Memory B cell (primary cell): ENCODE measurements at places on chromosomes 1 and 21.

- no peak for DNase-seq
These were observed 52.0 kb upstream of the TMPRSS2 start for GRCh38 chr21:41559658-41560631.

- no peak for DNase-seq
These were observed 176.1 kb downstream of the BRINP2 start for GRCh38 chr1:177346790-177347359.

DNA sequence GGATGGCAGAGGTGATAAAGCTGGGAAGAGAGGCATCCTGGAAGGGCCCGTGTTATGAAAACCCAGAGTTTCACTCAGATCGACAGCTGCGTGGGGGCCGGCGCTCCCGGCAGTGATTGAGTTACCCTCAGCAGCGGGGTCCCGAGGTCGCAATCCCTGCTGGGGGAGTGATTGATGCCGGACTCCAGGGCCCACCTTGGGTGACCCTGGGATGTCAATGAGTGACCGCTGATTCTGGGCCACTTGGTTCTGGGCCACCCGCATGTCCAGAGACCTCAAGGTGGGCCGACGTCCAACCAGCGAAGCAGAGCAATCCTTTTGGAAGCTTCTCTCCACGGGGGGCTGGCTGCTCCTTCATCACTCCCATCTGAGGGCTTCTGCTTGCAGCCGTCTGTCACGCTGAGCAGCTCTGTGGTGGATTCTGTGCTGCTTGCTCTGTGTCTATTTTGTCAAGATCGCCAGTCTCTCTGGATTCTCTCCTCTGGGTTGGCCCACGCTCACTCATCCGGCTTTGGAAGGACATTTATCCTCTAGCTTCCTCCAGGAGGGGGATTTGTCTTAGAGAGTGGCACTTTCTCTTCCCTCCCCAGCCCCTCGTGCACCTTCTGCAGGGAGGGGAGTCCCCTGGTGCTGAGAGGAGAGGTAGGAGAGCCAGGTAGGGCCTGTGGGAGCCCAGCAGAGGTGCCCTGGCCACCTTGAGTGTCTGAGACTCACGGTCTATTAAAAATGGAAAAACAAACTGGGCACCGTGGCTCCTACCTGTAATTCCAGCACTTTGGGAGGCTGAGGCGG is 110.9 kb upstream of the C1orf174 start:
- no peak for DNase-seq

GRCh38 chr1:117188816-117189437 is 21.8 kb downstream of the VTCN1 start:
- DNase-seq, result no peak

DNA sequence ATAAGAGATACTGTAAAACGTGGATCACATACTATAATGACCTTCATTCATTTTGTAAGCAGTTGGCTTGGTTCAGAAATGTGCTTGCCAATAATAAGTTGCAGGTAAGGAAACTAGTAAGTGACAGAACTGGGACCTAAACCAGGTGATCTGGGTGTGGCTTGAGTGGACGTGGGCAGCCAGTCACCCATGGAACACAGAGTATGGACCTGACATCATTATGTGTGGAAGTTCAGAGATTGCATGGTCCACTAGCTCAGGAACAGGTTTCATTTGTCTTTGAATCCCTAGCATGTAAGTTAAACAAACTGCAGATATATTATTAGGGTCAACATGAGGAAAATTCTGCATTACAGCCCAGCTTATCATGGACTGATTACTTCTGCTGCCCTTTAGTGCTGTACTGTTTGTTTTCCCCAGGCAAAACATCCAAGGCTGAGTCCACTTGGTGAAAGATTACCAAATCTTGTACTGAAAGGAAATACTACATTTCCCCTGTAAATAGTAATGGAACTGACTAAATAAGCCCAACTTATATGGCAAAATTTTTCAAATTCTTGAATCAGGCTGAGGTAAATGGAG is 327.3 kb upstream of the SGIP1 start:
- DNase-seq, result no peak

- DNase-seq, result no peak
These were observed 51.4 kb upstream of the C8B start for GRCh38 chr1:57017200-57017599.

DNA sequence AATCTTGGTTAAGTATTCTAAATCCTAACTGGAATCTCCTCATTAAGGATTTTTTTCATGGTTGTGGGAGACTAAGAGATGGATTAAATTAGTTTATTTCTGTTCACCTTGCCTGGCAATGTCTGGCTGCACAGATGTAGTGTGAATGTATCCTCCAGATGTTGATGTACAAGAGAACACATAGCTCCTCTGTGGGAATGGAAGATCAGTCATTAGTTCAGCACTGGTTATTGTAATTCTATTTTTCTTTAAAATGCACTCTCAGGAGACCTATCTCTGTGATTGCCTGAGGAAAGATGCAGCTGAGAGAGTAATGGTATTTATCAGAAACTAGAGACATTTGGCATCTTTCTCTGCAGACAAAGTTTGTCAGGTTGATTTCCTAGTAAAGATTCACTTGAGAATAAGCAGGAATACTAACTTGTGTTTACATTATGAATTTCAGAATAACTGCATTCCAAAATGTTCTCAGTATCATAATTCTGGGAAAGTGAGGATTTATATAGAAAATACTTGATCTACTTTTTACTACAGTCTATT is 178.6 kb downstream of the GIPC2 start:
- DNase-seq, result no peak

GRCh38 chr1:65097076-65097475 is 50.9 kb upstream of the AK4 start:
- no peak for DNase-seq

GRCh38 chr1:162028726-162029125 is 5.1 kb upstream of the OLFML2B start:
- no peak for DNase-seq
